Nucleus accumbens (tissue), 56 donors: ENCODE measurements at places on chromosomes 5 and 9.

GRCh38 chr5:164356790-164357189 lies 851.4 kb downstream of the MAT2B start:
- no peak for DNase-seq

GRCh38 chr9:91844190-91844589 lies 105.8 kb downstream of the ROR2 start:
- DNase-seq: no peak

GRCh38 chr5:75044406-75044805 lies 8.0 kb downstream of the GCNT4 start:
- DNase-seq: no peak

- DNase-seq: no peak
Measured at GRCh38 chr5:172740428-172741205, 30.4 kb downstream of the DUSP1 start.

DNA sequence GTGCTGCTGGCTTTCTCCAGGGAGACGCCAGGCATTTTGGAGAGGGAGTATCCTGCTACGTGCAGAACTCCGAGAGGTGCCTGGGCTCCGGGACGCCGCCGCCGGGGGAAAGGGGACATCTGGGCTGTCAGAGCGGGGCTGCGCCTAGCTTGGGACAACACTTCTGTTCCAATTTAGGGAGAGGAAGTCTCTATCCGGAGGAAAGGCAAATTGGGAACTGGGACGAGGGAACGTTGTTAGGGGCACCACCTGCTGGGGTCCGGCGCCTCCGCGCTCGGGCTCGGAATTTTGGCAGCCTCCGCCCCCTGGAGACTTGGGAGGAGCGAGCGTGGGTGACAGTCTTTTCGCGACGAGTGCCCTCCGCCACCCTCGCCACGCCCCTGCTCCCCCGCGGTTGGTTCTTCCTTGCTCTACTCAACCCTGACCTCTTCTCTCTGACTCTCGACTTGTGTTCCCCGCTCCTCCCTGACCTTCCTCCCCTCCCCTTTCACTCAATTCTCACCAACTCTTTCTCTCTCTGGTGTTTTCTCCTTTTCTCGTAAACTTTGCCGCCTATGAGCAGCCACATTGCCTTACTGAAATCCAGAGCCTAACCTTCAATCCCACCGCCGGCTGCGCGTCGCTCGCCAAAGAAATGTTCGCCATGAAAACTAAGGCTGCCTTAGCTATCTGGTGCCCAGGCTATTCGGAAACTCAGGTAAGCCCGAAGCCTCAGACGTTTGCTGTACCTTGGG lies 1.6 kb downstream of the TSLP start:
- peak; percentile 8 for DNase-seq
